Right kidney (tissue), 9 donors: ENCODE measurements at places on chromosomes 4 and X.

GRCh38 chr4:157706155-157706554 is 466.7 kb downstream of the GASK1B start:
- no peak for DNase-seq

- no peak for DNase-seq
Observed at GRCh38 chr4:170591076-170591475, 501.3 kb upstream of the AADAT start.

- DNase-seq: no peak
Observed at GRCh38 chrX:138929926-138930582, 218.5 kb upstream of the FGF13 start.

GRCh38 chr4:152690706-152691651 is 11.2 kb upstream of the TMEM154 start:
- no peak for DNase-seq

DNA sequence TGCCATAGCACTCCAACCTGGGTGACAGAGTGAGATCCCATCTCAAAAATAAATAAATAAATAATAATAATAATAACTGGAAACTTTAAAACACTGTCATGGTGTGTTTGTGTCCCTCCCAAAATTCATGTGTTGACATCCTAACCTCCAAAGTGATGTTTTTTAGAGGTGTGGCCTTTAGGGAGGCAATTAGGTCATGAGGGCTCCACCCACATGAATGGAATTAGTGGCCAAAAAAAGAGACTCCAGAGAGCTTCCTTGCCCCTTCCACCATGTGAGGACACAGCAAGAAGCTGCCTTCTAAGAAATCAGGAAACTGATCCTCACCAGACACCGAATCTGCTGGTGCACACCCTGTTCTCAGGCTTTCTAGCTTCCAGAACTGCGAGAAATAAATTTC is 23.8 kb upstream of the RAPGEF2 start:
- no peak for DNase-seq

- no peak for DNase-seq
Observed at GRCh38 chrX:74344280-74344622, 40.3 kb downstream of the ZCCHC13 start.

GRCh38 chr4:155578219-155578618 is 88.4 kb upstream of the GUCY1A1 start:
- no peak for DNase-seq

DNA sequence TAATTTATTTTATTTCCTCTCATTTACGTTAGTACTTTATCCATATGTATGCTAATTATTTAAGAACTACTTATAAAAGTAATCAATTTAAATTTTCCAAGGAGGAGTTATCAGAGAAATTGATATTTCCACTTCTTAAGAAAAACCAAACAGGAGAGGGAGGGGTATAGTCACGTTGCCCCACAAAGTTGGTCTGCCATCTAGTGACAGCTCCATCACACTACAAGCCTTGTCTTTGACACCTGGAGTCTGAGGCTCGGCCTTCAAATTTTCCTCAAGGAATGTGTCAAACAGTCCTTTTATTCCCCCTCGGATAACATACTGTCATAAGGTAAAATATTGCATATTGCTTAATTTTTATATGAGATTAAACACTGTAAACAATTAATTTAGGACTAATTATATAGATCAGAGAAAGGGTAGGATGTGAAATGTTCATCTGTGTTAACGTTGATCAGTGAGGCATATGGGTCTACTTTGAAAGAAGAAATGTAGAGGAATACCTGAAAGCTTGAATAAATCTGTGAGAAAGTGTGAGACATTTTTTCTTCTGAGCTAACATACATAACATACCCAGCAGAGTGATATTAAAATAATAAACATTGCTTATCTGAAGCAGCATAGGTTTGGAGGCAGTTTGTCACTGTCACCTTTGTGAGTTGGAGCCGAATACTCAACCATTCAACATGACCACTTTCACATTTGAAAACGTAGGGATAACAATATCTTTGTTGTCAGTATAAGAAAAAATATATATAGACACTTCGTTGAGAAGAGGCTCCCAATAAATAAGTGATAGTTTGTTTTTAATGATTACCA is 114.4 kb downstream of the GLRA3 start:
- no peak for DNase-seq

DNA sequence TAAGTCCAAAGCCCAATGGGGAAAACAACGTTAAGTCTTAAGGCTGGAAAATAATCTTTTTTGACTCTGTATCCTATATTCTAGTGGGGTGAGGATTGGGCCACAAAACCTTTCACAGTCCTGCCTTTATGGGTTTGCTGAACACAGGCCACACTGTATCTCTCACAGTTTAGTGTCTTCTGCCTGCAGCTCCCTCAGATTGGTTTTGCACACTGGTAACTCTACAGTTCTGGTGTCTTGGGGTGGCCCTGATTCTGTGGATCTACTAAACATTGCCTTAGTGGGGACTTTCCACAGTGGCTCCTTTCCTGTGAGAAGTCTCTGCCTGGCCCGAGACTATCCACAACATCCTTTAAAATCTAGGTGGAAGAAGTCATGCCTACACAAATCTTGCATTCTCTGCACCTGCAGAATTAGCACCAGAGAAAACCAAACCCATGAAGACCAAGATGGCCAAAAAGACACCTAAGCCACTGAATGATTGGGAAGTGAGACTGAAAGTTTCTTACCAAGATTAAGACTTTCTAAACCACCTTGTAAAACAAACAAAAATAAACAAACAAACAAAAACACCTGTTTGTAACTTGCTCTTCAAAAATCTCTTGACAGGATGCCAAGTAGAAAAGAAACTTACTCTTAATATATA is 150.4 kb upstream of the PCDH10 start:
- DNase-seq: no peak

DNA sequence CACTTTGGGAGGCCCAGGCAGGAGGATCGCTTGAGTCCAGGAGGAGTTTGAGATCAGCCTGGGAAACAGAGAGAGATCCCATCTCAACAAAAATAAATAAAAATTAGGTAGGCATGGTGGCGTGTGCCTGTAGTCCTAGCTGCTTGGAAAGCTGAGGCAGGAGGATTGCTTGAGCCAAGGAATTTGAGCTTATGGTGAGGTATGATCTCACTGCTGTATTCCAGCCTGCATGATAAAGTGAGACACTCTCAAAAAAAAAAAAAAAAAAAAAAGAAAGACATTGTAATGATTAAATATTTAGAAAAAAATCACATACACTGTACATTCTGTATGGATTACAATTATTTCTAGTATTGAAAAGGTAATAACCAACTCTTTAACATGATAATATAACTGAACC is 87.1 kb downstream of the SLIT2 start:
- no peak for DNase-seq
